Hematopoietic multipotent progenitor cell (in vitro differentiated cells): ENCODE measurements at places on chromosomes 12 and 14. TPM values are rescaled to one million over a fixed set of nuclear protein-coding genes. Genes with fewer than 3 reads are reported as not detected.

NEDD1 gene
- 14.8 TPM for total RNA-seq

RNASE7 gene
- total RNA-seq: not detected

CMA1 gene
- not detected for total RNA-seq

TAS2R42 gene
- not detected for total RNA-seq

EFCAB11 gene
- 3.0 TPM for total RNA-seq

TTC7B gene
- 26.1 TPM for total RNA-seq

CBLN3 gene
- total RNA-seq: 0.54 TPM

CHST11 gene
- 264 TPM for total RNA-seq

IQSEC3 gene
- 3.8 TPM for total RNA-seq

KCNA5 gene
- under 0.01 TPM for total RNA-seq

SERPINA5 gene
- total RNA-seq: not detected

RBMS2 gene
- 7.5 TPM for total RNA-seq

ZBTB25 gene
- 8.3 TPM for total RNA-seq

EIF2S3B gene
- total RNA-seq: 10.2 TPM

NPFF gene
- total RNA-seq: not detected

GSC gene
- total RNA-seq: not detected

PRIMA1 gene
- not detected for total RNA-seq

PZP gene
- not detected for total RNA-seq

RIC8B gene
- total RNA-seq: 5.7 TPM

OTUB2 gene
- total RNA-seq: 0.54 TPM

HOXC11 gene
- under 0.01 TPM for total RNA-seq

MYG1 gene
- total RNA-seq: 82.4 TPM

NOXRED1 gene
- 0.27 TPM for total RNA-seq
